Immature natural killer cell (primary cell): ENCODE measurements at places on chromosomes 2 and 18.

GRCh38 chr2:156457523-156458517, 21.6 kb downstream of the GPD2 start:
- no peak for DNase-seq

GRCh38 chr2:29844713-29845326, 76.6 kb downstream of the ALK start:
- no peak for DNase-seq

DNA sequence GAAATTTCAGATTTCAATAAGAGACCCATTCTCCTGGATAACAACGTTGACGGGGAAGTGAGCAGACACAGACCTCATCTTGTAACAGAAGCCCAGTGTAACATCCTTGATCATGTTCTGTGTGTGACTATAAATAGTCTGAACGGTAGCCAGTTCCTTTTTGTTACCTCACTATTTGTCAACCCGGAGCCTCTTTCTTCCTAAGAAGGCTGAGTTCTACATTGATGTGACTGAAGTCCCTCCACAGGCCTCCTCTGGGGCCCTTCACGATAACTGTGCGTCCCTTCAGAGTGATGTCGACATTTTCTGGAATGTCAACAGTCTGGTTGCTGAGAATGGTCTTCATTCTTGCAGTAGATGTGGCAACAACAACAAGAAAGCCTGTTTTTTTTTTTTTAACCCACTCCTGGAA, 6.3 kb upstream of the PLEKHM3 start:
- no peak for DNase-seq

GRCh38 chr2:150522269-150522668, 34.8 kb upstream of the RND3 start:
- DNase-seq = no peak

- no peak for DNase-seq
Measured at GRCh38 chr18:23912356-23912755, 102.2 kb upstream of the TTC39C start.

GRCh38 chr2:186255823-186256222, 230.2 kb upstream of the ZC3H15 start:
- DNase-seq = no peak

DNA sequence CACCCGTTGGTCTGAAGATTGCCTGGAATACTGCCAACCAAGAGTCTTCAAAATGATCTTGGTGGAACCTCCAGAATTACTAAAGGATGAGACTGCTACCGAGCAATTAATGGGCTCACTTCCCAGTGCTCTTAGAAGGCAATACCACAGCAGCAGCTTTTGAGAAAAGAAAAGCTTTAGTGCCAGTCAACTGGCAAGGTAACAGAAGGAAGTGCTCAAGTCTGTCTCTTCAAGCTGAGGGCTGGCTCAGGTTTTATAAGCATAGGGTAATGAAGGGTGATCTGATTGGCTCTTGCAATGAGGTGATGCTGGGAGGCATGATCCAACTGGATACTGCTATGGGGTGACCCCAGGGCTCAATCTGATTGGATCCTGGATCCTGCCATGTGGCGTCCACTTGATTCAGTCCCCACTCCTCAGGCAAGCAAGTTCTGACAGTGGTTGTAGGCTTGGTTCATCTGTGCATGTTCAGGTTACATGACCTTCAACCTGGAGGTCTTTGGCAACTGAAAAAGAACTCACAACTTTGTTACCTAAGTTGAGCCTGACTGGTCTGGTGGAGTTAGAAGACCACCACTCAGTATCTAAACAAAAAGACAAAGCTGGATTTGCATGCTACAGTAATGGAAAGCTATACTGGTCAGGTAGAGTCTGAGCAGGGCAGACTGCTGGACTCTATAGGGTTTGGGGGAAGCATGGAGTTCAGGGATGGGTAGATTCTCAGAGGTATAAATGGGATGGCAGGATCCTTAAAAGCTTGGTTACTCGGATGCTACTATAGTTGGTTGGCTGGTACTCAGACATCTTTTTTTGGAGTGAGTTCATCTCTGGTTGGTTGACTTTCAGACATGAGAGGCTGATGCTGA, 14.0 kb upstream of the RIF1 start:
- DNase-seq = no peak

GRCh38 chr2:203394519-203395227, 66.5 kb downstream of the ABI2 start:
- DNase-seq = no peak

GRCh38 chr2:66489436-66489835, 54.5 kb downstream of the MEIS1 start:
- no peak for DNase-seq

- no peak for DNase-seq
Measured at GRCh38 chr18:40937386-40937785, 1017.6 kb upstream of the PIK3C3 start.

GRCh38 chr18:68445668-68446426, 269.1 kb downstream of the TMX3 start:
- DNase-seq = no peak

DNA sequence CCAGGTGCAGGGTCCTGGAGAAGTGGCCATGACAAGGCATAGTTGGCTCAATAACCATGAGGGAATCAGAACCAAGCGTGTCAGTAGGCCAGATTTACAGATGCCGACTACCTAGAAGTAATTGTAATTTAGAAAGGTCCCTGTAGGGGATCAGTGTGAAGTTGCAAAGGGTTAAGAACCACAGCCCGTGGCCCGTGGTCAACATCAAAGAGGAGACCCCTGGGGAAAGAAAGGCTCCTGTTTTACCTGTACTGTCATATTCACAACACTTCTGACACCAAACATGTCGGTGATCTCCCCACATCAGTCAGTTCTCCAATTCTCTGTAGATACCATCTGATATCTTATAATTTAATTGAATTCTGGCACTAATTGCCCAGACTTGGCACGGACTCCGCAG, 31.0 kb downstream of the SP100 start:
- DNase-seq = no peak

- no peak for DNase-seq
Measured at GRCh38 chr18:8299054-8299980, 309.9 kb upstream of the RAB12 start.

DNA sequence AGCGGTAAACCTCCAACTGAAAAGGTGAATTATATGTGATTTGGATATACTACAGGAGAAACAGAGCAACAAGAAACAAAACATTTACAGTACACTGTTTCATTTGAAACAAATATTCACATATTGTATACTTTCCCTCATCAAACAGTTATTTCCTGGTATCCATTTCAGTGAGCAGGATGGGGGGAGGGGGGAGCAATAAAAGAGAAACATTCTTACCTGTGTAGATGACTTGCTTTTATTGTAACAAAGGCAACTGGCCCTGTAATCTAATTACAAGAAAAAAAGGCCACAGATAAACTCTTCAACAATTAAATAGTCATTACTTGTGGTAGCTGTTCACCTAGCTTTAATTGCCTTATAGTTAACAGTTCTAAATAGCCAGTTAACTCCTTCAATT, 3.9 kb upstream of the PPP1CB start:
- no peak for DNase-seq
